Bronchus fibroblast of lung (primary cell): ENCODE measurements at places on chromosomes 4 and X. TPM values are rescaled to one million over a fixed set of nuclear protein-coding genes. Genes with fewer than 3 reads are reported as not detected.

YIPF7 gene
- 0.45 TPM in 1 of 2 replicates, not detected in the other for total RNA-seq

CLCN5 gene
- 1.5 and 2.2 TPM in 2 replicates for total RNA-seq

TXK gene
- total RNA-seq = not detected in 2 replicates

ASMT gene
- not detected in 2 replicates for total RNA-seq

STATH gene
- not detected in 2 replicates for total RNA-seq

ENPEP gene
- total RNA-seq = under 0.01 and 0.15 TPM in 2 replicates

GYPE gene
- 0.74 and 0.84 TPM in 2 replicates for total RNA-seq

PWWP3B gene
- 0.15 and 0.34 TPM in 2 replicates for total RNA-seq

SAGE1 gene
- total RNA-seq = not detected in 2 replicates

GAGE12H gene
- total RNA-seq = not detected in 2 replicates

VEGFC gene
- 23.2 and 27.1 TPM in 2 replicates for total RNA-seq

NOX1 gene
- total RNA-seq = not detected in 2 replicates

VCX gene
- not detected in 2 replicates for total RNA-seq

DRP2 gene
- 1.2 and 2.0 TPM in 2 replicates for total RNA-seq

GAGE12J gene
- total RNA-seq = not detected in 2 replicates

TLR7 gene
- total RNA-seq = not detected in 2 replicates

ATP6AP1 gene
- total RNA-seq = 32.4 and 36.0 TPM in 2 replicates

PRKG2 gene
- 1.0 and 2.2 TPM in 2 replicates for total RNA-seq

CACNA1F gene
- not detected in 2 replicates for total RNA-seq

TCEANC gene
- 0.67 and 1.3 TPM in 2 replicates for total RNA-seq

PHF8 gene
- 8.5 and 9.2 TPM in 2 replicates for total RNA-seq

FGF13 gene
- not detected in 2 replicates for total RNA-seq

IBSP gene
- not detected in 2 replicates for total RNA-seq

EXOC1L gene
- total RNA-seq = not detected in 2 replicates

NKX1-1 gene
- total RNA-seq = not detected in 2 replicates

SMIM14 gene
- 8.9 and 9.2 TPM in 2 replicates for total RNA-seq

UGT8 gene
- 0.15 and 0.17 TPM in 2 replicates for total RNA-seq

AFAP1 gene
- 29.0 and 32.6 TPM in 2 replicates for total RNA-seq

SPANXN4 gene
- total RNA-seq = not detected in 2 replicates

VCX2 gene
- not detected in 2 replicates for total RNA-seq

RHOXF2 gene
- total RNA-seq = not detected in 2 replicates

UCP1 gene
- not detected in 2 replicates for total RNA-seq

FGFBP1 gene
- not detected in 2 replicates for total RNA-seq

TRAPPC2 gene
- total RNA-seq = 8.0 and 8.2 TPM in 2 replicates

USP26 gene
- not detected in 2 replicates for total RNA-seq

RGN gene
- total RNA-seq = 1.0 and 1.5 TPM in 2 replicates

GRK4 gene
- 1.6 and 2.0 TPM in 2 replicates for total RNA-seq

BMP15 gene
- total RNA-seq = not detected in 2 replicates

STARD8 gene
- 2.4 and 2.7 TPM in 2 replicates for total RNA-seq

HMX1 gene
- total RNA-seq = not detected in 2 replicates

NPY2R gene
- under 0.01 TPM in 2 replicates for total RNA-seq

SLC10A6 gene
- total RNA-seq = 0.15 TPM in 1 of 2 replicates, not detected in the other

P2RY8 gene
- total RNA-seq = not detected in 2 replicates

MRPS18C gene
- 32.3 and 47.9 TPM in 2 replicates for total RNA-seq

CDKL5 gene
- 1.2 and 1.3 TPM in 2 replicates for total RNA-seq

NEUROG2 gene
- not detected in 2 replicates for total RNA-seq

TCEAL6 gene
- total RNA-seq = not detected in 2 replicates

SPANXC gene
- not detected in 2 replicates for total RNA-seq

SPANXN3 gene
- total RNA-seq = not detected in 2 replicates

PAGE1 gene
- total RNA-seq = not detected in 2 replicates

FDCSP gene
- total RNA-seq = 0.67 TPM in 1 of 2 replicates, not detected in the other

RTL5 gene
- total RNA-seq = 0.84 and 0.89 TPM in 2 replicates

TMEM35A gene
- 5.5 and 6.1 TPM in 2 replicates for total RNA-seq
